ENCODE measurements at places on chromosomes 12 and 14.

GRCh38 chr12:54019091-54019811 lies 9.0 kb upstream of the HOXC6 start:
- no peak for DNase-seq

- no peak for DNase-seq
These were observed 9.5 kb upstream of the CSAD start for GRCh38 chr12:53190108-53190729.

- peak; percentile 72 for DNase-seq
These were observed 25.0 kb downstream of the HIP1R start for GRCh38 chr12:122860040-122860853.

DNA sequence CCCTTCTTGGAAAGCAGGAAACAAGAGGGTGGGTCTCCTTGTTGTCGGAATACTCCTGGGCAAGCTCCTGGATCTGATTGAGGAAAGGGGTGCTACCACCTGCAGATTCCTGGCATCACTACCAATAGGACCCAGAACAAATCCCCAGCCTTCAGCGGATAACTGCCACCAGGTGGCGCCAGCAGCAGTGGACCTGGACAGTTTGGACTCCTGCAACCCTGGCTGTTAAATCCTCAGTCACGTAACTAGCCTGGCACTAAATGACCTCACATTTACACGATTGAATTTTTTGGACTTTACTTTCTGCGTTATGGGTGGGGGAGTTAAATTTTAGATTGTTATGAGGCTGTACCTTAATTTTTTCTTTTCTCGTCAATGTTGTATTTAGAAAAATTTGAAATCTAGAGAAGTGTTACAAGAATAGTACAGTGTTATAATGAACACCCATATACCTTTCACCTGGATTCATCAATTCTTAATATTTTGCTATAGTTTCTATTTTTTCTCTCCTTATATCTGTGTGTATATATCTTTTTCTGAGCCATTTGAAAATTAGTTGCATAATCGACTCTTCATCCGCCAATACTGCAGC lies 95.6 kb downstream of the GAS2L3 start:
- DNase-seq, result peak; percentile 5

DNA sequence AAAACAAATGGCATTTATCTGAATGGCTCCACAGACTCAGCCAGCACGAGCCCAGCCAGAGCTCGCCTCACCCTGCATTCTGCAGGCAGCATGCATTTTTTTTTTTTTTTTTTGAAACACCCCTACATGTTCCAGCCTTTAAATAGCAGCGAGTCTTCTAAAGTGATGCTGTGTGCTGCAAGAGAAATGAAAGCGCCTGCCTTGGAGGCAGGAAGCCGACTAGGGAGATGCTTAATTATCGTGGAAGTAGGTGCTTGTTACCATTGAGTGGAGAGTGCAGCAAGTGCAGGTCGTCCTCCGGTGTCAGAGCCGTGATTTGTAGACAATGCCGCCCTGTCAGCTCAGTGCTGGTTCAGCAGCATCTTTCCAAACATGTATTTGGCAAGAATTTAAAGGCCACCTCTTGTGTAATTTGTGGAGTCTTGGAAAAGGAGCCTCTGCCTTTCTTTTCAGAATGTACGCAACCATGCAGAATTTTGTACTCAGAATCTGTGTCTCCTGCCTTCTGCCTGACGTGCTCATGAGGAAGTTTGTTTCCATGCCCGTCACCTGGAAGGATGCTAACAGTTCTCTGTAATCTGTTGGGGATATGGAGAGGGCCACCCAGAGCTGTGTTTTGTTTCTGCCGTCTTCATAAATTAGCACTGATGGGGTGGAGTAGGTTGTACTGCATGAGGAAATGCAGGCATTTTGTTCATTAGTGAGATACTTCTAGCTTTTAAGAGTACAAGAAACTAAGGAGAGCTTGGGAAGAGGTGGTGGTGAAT lies 345.9 kb upstream of the RGS6 start:
- DNase-seq, result no peak

DNA sequence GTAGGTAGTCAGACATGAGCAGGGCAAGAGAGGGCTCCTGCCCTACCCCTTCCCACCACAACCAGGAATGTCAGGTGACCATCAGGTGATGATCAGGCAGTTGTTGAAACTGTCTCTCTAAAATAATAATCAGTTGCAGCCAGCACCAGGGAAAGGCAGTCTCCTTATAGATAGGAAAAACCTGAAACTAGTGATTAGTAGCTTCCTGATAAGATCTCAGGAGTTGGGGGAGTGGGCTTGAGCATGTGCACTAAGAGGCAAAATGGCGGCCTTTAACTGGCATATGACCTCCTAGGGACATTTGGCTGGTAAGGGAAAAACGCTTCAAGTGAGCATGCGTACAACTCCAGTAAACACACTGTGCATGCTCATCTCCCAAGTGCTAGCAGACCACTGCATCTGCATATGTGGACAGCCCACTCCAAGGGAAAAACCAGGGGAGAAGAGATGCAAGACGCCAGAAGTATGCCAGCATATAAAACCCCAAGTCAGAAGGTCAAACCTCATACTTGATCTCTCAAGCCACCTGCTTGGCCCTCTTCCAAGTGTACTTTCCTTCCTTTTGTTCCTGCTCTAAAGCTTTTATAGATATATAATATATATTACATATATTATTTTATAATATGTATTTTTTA lies 37.1 kb downstream of the TGFB3 start:
- DNase-seq, result no peak

- no peak for DNase-seq
These were observed 202.3 kb upstream of the G2E3 start for GRCh38 chr14:30356438-30357202.

- no peak for DNase-seq
These were observed at the start of gene SOCS2 for GRCh38 chr12:93571925-93572711. Gene SOCS2, plus strand, starts transcription at chr12:93572675. Its CDS starts 223 bp downstream, at chr12:93572898.

DNA sequence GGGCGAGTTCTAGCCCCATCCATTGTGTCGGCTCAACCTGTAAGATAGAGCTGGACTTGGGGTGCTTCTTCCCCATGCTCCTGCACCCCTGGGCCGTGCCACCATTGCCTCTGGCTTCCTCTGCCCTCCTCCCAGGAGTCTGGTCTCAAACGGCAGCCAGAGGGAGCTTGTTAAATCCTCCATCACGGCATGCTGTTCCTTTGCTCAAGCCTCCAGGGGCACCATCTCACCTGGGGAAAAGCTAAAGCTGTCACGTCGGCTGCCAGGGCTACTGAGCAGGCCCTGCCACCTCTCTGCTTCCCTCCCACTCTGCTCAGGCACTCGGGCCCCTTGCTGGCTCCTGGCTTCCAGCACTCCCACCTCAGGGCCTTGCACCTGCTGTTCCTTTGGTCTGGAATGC lies 140.4 kb downstream of the RBM19 start:
- no peak for DNase-seq

- DNase-seq, result no peak
These were observed 34.5 kb upstream of the LGALS3 start for GRCh38 chr14:55094292-55095157.

GRCh38 chr14:56590535-56590960 lies 10.9 kb downstream of the TMEM260 start:
- DNase-seq, result no peak

GRCh38 chr14:31590206-31590605 lies 29.0 kb downstream of the NUBPL start:
- DNase-seq, result no peak

DNA sequence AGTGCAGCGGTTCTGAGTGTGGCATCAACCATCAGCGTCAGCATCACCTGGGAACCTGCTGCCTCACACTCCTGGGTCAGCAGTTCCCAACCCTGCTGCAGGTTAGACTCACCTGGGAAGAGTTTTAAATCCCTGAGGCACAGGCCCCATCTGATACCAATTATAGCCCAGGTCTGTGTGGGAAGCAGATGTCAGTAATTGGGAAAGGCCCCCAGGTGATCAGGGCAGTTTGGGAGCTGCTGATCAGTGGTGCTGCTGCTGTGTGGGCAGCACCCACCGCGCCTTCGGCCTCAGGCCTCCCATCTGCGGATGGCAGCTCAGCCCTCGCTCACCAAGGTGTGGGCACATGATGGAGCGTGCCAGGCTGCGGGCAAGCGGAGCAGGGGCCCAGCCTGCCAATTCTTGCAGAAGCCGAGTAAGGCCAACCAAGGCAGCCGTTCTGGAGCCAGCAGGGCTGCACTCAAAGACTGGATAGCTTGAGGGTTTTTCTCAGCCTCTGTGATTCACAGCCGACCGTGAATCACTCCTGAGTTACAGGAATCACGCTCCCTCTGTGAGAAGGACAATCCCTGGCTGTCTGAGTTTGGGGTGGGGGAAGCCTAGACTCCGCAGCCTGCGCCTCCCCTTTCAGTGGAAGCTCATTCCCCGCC lies 155.6 kb upstream of the SFSWAP start:
- no peak for DNase-seq

DNA sequence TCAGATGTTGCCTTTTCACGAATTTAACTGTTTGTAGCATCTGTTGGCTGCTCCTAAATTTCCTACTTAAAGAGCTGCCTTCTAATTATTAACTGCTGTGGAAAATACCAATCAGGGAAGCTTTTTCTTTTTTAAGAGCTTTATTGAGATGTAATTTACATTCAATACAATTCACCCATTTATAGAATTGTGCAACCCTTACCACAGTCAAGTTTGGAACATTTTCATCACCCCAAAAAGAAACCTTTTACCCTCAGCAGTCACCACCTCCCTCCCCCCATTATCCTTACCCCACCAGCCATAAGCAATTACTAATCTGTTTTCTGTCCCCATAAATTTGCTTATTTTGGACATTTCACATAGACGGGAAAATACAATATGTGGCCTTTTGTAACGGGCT lies 1.4 kb downstream of the PCNX4 start:
- no peak for DNase-seq

GRCh38 chr14:21965042-21965441 lies 291.4 kb upstream of the OR4E1 start:
- DNase-seq, result no peak

GRCh38 chr14:79136071-79137044 lies 966.2 kb downstream of the NRXN3 start:
- DNase-seq, result no peak

- DNase-seq, result no peak
These were observed 926.9 kb downstream of the TMTC2 start for GRCh38 chr12:83613586-83614110.

GRCh38 chr12:14961466-14962152 lies at the start of gene ARHGDIB:
Gene ARHGDIB, minus strand, starts transcription at chr12:14961601. Its CDS starts 10,889 bp downstream, at chr12:14950712.
- DNase-seq, result peak; percentile 63

DNA sequence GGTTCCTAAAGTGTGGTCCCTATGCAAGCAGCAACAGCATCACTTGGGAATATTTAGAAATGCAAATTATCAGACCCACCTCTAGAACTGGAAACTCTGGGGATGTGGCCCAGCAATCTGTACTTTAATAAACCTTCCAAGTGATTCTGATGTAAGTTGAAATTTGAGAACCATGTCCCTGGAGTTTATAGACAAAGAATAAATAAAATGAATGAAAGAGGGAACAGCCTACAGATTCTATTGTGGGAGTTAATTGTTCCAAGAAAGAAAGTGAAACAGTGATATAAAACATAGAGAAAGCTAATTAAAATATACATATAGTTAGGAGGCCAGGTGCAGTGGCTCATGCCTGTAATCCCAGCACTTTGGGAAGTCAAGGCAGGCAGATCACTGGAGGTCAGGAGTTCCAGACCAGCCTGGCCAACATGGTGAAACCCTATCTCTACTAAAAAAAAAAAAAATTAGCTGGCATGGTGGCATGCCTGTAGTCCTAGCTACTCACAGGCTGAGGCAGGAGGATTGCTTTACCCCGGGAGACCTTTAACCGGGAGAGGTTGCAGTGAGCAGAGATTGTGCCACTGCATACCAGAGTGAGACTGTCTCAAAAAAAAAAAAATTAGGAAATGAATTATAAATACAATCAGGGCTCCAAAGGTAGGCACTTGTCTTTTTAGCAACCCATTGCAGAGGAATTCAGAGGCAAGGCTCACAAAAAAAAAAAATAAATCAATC lies 507.5 kb downstream of the NAV3 start:
- no peak for DNase-seq

DNA sequence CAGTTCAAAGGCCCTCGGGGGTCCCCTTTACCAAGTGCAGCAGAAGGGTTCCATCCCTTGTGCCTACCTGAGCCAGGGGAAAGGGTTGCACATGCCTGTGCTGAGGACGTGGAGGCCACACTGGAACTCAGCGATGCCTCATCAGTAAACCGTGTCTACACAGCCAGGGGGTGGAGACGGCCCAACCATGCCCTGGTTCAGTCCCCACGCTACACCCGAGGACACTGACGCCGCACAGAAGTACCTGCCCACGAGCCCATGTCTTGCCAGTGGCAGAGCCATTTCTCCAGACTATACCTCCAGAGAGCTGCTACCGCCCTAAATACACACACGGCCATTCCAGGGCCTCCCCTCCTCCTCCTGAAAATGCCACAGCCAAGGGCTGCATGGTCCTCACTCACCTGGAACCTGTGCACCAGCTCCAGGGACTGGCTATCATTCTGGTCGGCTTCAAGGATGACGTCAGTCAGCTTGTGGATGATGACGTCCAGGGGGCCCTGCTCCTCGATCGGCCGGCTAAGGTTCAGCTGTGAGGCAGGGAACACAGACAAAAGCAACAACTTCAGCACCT lies 93.4 kb downstream of the CHGA start:
- no peak for DNase-seq

- DNase-seq, result no peak
These were observed 1.9 kb upstream of the GNB3 start for GRCh38 chr12:6838854-6839253.
